Urinary bladder (tissue), 4 donors: ENCODE measurements at places on chromosomes 16 and 17.

GRCh38 chr16:1863681-1864460 is 8.1 kb downstream of the MEIOB start:
- DNase-seq: no peak

DNA sequence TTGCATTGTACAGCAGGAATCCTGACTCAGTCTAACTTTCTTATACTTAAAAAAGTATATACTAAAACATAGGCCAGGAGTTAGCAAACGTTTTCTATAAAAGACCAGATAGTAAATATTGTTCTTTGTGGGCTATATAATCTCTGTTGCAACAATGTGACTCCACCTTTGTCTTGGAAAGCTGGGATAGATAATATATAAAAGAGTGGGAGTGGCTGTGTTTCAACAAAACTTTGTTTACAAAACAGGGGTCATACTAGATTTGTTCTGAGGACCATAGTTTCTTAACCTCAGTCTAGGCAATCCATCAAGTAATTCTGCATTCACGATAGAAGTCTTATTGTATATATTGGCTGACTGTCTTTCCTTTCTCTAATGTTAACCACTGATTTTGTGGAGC is 9.0 kb upstream of the TBC1D3B start:
- no peak for DNase-seq

DNA sequence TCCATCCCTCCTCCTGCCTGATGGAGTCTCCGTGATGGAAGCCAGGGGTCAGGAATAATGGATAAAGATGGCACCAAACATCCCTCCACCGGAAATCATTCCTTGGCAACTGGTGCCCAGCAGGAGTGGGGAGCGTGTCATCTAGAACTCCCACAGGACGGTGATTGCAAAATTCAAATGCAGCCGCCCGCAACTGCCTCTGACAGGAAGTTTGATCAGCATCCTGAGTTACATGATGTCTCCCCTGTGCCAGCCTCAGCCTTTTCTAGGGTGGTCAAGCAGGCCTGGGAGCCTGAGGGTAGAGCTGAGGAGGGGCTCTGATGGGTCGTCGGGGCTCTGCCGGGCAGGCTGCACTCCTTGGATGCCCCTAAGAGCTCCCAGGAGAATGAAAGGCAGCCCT is 52.8 kb downstream of the GSG1L start:
- no peak for DNase-seq

DNA sequence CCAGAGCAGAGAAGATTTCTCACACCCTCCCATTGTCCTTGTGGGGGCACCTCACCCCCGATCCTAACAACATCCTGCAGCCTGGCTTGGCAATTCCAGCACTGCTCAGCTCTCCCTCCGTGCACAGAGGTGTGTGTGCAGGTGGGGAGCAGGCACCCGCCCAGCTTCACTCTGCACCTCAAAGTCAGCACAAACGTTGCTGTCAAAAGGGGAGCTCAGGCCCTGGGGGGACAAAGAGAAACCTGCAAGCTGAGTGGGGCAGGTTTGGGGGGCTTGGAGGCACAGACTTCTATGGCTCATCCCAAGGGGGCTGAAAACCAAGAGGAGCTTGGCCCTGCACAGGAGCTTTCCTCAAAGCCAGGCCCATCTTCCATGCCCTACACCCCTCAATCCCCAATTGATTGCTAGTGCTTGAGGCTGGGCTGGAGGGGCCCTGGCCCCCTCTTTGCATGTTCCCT is 231.9 kb upstream of the TNRC6C start:
- no peak for DNase-seq

GRCh38 chr17:45370949-45371413 is 54.2 kb upstream of the MAP3K14 start:
- DNase-seq: no peak
